Stimulated activated CD4-positive, alpha-beta T cell treated with anti-CD3 and anti-CD28 coated beads, Interleukin-15, amount 100 ng/mL, for 1 hour (primary cell): ENCODE measurements at places on chromosomes 5 and 9.

DNA sequence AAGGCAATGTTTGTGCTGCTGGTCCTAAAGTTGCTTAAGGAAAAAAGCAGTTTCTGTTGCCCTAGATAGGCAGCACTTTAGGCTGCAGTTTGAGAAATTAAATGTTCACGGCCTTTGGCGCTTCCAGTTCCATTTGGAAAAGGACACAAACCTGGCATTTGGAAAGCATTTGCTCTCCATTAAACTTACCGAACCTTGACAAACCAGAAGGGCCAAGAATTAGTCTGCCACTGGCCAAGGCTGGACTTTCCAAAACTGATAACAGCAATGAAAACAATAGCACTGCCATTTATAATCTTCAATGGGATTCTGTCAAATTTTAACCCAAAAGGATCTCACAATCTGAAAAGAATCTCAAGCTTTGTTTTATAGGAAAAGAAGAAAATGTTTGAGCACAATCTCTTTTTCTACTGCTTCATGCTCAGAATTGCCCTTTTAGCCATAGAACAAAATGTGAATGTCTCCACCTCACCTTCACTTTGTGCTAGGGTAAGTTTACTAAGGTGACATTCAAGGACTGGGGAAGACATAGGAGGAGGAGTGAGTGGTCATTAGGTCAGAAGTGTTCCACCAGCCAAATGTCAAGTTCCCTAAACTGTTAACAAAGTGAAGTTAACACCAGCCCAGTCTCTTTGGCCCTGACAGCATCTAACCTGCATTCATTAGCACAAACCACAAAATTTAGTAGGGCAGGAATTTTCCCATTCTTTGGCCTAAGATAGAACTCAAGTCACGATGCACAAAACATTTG lies 583.4 kb upstream of the DMAC1 start:
- no peak for DNase-seq

DNA sequence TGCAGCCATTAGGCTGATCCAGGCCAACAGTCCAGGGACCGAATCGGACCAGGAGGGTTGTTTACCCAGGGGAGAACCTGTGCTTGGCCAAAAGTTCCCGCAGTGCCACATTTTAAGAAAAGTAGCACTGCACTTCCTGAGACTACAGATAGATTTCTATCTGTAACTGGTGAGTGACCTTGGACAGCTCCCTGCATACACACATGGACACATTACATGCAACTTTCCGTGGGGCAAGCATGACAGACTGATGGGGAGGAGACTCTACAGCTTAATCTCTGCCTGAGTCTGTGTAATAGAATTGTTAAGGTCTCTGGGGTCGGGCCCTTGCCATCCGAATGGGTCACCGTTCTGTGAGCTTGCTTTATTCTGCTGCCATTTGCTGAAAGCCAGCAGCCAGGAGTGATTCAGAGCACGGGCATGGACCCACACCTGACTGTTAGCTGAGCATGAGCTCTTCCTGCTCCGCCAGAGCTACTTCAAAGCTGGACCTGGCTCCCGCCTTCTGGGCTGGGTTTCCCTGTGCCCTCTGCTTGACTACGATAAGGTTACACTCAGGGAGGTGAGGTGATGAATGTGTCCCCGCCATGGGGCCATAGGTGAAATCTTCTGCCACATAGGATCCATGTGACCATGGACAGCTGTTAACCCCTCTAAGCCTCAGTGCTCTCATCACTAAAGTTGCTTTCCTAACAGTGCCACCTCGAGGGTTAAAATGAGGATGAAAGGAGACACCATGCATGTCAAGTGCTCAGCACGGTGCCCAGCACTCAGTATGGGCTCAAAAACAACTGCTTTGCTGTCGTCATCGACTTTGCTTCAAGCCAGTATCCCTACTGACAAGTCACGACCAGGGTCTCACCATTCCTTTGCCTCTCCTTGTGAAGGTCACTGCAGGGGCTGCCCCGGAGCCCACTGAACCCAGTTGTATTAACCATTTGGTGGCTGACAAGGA lies 200.0 kb downstream of the MELK start:
- no peak for DNase-seq

GRCh38 chr5:14777932-14778791 lies 93.4 kb downstream of the ANKH start:
- no peak for DNase-seq

GRCh38 chr9:127102176-127102575 lies 20.3 kb downstream of the ANGPTL2 start:
- DNase-seq, result no peak

DNA sequence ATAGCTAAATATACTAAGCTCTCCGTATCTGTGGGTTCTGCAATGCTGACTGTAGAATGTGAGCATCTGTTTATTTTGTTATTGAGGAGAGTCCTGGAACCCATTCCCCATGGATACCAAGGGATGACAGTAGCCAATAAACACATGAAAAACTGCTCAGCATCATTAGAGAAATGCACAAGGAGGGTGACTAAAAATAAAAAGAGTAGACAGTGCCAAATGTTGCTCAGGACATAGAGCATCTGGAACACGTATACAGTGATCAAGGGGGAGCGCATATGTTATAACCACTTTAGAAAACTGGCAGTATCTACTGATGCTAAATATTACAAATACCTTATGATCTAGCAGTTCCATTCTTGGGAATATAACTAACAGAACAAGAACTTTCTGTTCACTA lies 31.0 kb downstream of the MARCHF6 start:
- DNase-seq, result no peak

DNA sequence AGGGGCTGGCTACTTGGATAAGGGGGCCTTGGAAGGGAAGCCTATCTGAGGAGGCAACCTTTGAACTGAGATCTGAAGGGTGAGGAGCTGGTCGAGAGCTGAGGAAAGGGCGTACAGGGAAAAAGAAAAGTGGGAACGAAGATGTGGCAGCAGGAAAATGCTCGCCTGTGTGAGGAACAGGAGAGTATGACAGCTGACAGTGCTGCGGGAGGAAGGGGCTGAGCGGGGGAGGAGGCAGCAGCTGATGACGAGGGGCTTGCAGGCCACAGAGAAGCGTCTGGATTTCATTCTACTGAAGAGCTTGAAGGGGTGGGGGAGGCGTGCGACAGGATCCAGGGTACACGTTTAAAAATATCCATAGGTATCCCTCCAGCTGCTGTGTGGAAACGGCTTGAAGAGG lies 28.9 kb downstream of the SH3PXD2B start:
- no peak for DNase-seq

GRCh38 chr5:142151436-142152383 lies 43.1 kb downstream of the NDFIP1 start:
- no peak for DNase-seq

DNA sequence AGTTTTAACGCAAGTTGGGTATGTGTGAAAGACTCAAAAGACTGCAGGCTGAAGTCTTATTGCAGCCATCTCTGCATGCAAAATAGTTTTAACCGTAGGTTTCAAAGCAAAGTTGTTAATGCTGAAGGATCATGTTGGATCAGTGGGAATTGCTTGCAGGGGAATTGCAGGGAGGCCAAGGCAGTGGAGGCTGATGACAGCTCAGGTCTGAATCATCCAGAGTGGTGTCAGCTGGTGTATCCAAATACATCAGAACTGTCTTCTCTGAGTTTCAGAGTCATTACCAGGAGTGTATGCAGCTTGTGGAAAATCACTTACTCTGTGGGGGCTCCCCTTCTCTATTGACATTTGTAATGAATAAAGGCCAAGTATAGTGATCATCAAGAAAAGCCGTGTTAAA lies 435.7 kb downstream of the SH3GL2 start:
- no peak for DNase-seq

GRCh38 chr9:130124085-130124860 lies 47.9 kb upstream of the NCS1 start:
- no peak for DNase-seq
